Right lung (tissue), 10 donors: ENCODE measurements at places on chromosomes 12 and 14.

GRCh38 chr12:116821291-116821690 is 60.0 kb downstream of the HRK start:
- no peak for DNase-seq

- DNase-seq = no peak
These were observed 410.5 kb downstream of the MED13L start for GRCh38 chr12:115866909-115867525.

- no peak for DNase-seq
These were observed 97.4 kb upstream of the SSTR1 start for GRCh38 chr14:38110258-38110657.

DNA sequence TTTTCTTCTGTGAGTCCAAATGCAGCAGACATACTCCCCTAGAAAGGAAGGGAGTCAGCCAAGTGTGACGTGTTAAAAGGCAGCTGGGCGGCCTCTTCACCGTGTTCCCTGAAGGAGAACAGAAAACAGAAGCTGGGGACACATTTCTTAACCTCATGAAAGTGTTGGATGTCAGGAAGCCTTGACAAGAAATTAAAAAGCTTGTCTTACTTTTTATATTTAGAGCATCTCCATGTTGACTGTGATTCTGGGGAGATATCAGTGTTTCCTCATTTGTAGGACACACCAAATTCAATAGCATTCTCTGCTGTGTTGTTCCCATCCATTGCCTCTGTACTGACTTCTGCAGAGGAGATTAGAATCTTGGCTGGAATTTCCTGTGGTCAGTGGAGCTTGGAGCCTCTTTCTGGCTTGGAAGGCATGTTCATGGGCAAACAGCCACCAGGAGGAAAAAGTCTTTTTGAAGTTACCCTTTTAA is 93.7 kb downstream of the RMST start:
- peak; percentile 28 for DNase-seq

DNA sequence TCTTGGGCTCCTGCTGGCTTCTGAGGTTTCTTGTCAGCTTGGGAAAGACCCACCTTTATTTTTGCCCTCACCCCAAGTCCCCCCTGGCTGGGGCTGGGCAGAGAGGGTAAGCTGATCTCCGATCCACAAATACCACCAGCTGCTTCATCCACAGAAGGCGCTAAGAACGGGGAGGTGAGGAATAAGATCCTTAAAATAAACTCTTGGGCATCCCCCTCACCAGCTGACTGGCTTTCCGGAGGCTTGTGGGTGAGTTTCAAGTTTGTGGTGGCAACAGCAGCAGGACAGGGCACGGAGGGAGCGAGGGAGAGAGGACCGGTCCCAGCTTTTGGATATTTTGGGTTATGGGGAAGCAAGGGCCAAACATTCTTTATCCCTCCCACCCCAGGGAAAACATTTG is 20.8 kb upstream of the HSPB8 start:
- DNase-seq = no peak

GRCh38 chr12:27747111-27747820 is 32.8 kb upstream of the KLHL42 start:
- DNase-seq = no peak

DNA sequence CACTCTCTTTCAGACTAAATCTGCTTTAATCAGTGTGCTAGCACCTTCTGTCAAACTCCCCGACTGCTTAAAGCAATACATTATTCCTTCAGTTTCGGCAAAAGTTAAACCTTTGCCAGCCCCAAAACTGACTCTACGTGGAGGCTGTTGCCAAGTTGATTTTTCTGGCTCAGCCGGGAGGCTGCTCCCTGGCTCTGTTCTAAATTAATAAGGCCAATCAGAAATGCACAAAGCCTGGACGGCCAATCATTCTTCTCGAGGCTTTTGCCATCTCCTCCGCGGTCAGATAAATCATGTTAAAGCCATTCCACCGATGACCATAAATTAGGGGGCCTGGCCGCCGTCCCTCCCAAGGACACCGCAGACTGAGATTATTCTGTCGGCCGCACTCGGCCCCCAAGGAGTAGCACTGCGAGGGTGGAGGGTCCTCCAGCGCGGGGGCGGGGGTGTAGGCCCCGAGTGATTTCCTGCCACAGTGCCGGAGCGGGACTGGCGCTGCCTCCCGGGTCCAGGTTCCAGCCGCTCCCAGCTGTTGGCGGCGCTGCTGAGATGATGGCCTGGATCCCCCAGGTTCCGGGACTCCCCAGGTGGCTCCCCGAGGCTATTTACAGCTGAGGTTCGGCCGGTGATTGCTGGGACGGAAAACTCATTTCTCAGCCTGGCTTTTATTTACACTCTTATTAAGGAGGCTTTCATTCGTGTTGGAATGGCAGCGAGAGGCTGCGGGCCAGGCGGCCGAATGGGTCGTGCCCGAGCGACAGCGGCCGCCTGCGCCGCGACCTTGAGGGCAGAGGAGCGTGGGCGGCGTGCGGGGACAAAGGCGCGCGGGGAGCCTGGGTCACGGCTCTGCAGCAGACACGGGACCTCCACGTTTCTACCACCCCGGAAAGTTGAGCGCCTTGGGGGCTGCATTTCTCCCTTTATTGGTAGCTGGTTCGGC is 165.1 kb downstream of the MON2 start:
- DNase-seq = peak; percentile 51

- DNase-seq = no peak
These were observed 210.3 kb downstream of the CPNE8 start for GRCh38 chr12:38695057-38695456.

- no peak for DNase-seq
These were observed 276.9 kb downstream of the PRKD1 start for GRCh38 chr14:29650554-29651269.

DNA sequence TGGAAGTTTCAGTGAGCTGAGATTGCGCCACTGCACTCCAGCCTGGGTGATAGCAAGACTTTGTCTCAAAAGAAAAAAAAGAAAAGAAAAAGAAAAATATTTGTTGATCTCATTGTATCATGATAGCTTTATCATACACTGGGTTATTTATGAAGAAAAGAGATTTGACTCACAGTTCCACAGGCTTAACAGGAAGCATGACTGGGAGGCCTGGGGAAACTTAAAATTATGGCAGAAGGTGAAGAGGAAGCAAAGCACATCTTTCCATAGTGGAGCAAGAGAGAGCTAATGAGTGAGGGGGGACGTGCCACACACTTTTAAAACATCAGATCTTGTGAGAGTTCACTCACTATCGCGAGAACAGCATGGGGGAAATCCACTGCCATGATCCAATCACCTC is 72.7 kb upstream of the FUT8 start:
- no peak for DNase-seq

DNA sequence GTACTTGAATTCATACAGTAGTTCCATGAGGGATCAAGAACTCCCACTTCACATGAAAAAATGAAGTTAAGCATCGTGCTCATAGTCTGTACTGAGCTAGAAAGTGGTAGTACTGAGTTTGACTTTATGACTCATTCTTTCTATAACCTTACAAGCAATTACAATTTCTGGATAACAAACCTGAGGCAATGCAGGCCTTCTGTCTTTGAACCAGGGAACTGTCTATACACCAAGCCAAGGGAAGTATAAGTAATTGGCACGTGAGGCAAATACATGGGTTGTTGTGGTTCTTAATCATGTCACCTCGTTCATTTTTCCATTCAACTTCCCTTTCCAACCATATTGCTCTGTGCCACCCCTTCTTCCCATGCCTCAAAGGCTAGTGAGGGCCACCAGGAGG is 16.8 kb downstream of the GNS start:
- DNase-seq = no peak

- DNase-seq = no peak
These were observed 20.0 kb downstream of the NAV3 start for GRCh38 chr12:77850698-77851097.

- DNase-seq = no peak
These were observed 105.4 kb downstream of the TTC8 start for GRCh38 chr14:88929656-88930436.
